ENCODE measurements at places on chromosomes 1 and 21.
A peak's percentile ranks its signal among the peaks of the same experiment; 100 is the strongest.

GRCh38 chr1:75092141-75092540, 42.0 kb upstream of the LHX8 start:
- DNase-seq: no peak

- peak; percentile 63 for DNase-seq
These were observed 12.8 kb downstream of the PPFIA4 start for GRCh38 chr1:203038891-203039608.

DNA sequence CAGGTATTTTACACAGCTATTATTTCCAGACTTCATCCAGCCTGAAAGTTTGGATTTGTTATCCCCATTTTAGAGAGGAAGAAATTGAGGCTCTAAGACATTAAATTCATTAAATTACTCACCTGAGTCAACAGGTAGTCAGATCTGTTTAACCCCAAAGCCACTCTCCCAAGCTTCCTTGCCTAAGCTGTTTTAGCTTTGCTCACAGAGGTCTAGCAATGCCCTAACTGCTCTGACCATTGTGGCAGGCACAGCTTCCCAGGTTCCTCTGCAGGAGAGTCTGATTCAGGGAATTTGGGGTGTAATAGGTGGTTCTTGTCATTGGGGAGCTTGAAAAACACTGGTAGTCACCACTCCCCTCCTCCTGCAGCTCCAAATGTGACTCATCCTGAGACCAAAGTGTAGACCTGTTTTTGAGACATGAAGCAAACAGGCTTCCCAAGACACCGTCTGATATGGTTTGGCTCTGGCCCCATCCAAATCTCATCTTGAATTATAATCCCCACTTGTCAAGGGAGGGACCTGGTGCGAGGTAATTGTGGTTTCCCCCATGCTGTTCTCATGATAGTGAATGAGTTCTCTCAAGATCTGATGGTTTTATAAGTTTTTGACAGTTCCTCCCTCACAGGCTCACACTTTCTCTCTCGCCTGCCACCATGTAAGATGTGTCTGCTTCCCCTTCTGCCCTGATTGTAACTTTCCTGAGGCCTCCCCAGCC, 142.8 kb upstream of the DNAH14 start:
- DNase-seq: no peak

DNA sequence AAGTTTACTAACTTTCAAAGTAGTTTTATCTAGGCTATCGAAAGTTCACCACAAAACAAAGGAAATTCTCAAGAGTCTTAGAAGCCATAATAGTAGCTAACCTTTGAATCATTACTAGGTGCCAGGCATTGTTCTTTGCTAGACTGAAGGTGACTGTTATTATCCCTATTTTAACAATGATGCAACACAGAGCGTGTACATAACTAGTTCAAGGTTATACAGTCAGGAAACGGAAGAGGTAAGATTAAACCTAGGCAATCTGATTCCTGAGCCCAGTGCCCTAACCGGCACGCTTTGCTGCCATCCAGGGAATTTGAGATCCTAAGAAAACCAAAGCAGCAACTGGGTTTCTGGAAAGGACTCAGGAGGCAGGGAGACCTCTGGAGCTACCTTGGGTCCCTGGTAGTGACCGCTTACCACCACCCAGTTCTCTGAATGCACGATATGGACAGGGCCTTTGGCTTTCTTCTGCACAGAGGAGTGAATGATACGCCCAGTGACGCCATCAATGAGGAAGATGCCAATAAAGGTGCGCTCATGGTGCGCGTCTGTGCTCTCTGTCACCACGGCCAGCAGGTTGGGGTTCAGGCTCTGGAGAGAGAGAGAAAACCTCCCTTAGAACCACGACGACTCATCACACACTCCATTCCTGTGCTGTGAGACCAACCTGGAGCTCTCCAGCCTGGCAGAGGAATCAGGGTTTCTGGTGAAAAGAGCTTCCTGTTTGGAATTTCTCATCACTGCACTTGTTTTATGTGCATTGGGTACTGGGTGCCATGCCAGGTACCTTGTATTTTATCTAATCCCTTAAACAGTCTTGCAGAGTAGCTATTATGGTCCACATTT, 13.1 kb upstream of the UBR4 start:
- no peak for DNase-seq

DNA sequence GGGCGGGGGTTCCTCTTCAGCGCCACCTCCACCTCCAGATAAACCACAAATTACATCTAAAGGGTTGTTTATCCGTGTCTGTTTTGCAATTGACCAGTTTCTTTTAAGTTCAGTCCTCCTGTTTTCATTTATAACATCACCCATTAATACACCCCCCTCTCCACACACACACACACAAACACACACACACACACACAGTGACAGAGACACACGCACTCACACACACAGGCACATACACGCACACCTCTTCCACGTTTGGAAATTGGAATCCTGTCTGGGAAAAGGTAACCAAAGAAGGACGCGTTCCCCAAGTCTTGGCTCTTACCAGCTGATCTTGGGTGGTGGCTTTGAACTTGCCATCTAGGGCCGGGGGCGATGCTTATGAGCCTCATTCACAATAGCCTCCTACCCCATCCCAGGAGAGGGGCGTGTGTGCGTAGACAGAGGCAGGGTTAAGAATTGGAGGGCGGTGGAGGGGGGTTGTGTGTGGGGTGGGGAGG, 442 bp upstream of the CSMD2 start:
- DNase-seq: no peak

- no peak for DNase-seq
These were observed 48.8 kb upstream of the LRRC8D start for GRCh38 chr1:89771991-89772560.

GRCh38 chr1:150562446-150563339, 13.5 kb downstream of the ADAMTSL4 start:
- no peak for DNase-seq

DNA sequence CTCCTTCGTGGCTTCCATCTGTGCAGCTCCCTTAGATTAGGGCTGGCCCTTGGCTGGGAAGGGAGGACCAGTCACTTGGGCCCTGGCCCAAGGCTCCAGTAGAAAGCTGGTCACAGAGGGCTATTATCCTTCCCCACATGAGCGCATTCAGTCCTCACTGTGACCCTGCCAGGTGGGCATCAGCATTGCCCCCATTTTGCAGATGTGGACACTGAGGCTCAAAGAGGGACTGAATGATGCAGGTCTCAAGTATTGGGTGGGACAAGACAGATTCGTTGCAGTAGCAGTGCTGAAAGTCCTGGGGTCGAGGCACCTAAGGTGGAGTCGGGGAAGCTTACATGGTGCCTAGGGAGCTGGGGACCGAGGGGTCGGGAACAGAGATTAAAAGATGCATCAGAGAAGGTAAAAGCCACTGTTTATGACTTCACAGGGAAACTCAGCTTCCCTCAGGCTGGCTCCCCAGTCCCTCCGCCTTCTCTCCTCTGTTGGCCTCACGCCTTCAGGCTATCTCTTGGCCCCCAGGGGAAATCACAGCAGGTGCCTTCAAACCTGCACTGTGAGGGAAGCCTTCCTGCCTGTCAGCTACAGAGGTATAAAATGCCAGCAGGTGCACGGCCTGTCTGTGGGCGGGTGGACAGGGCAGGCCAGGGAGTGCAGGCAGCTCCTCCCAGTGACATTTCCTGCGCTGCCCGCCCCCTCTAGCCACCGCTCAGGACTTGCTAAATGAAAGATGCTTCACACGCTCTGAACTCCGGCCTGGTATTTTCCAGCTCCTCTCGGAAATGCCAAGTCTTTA, 178.4 kb downstream of the GRIK3 start:
- no peak for DNase-seq

DNA sequence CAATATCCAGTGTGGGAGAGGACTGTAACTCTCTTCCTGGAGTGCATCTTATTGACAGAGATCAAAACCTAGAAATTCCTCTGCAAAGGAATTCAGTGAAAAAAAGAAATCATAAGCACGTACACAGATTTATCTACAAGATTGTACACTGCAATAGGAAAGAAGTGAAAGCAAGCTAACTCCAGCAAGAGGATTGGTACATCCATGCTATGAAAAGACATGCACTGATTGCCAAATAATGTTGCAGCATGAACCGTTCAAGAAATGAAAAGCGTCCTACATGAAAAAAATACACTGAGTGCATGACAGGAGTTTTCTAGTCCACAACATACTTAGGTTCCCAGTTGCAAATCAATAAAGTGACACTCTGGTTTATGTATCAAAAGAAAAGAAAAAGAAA, 1.9 kb upstream of the MGST3 start:
- DNase-seq: no peak

DNA sequence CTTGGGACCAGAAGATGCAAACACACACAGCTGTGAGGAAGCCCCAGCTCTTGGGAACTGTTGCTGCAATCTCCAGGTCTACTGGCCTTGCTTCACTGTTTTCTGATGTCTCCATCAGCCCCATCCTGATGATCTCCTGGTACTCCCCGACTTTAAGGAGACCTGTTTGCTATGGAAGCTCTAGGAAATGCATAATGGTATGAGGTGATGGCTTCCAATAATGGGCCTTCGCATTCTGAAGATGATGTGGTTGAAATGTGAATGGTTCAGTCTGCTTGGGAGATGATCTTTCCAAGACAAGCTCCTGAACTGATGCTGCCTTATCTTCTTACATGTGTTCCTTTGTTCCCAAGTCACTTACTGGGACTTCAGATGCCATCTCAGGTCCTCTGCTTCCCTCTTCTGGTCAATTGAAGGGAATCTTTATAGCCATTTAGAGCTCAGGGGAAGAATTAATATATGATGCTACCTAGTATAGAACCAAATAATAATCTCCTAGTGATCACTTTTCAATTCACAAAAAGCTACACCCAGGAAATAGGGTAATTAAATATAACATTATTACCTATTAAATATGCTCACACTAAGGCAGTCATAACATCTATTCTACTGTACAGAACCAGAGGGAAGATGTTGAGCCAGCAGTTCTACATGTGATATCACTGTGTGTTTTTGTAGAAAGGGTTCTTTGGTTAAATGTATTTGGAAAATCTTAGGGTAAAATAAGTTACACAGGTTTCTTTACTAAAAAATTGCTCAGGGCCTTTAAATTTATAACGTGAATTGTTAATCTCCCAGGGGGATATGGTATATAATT, 73.9 kb upstream of the VTCN1 start:
- DNase-seq: peak; percentile 53

- DNase-seq: no peak
These were observed 81.2 kb downstream of the ADCY10 start for GRCh38 chr1:167832693-167833092.

GRCh38 chr1:226061068-226061840, 1.3 kb upstream of the H3-3A start:
- peak; percentile 18 for DNase-seq

DNA sequence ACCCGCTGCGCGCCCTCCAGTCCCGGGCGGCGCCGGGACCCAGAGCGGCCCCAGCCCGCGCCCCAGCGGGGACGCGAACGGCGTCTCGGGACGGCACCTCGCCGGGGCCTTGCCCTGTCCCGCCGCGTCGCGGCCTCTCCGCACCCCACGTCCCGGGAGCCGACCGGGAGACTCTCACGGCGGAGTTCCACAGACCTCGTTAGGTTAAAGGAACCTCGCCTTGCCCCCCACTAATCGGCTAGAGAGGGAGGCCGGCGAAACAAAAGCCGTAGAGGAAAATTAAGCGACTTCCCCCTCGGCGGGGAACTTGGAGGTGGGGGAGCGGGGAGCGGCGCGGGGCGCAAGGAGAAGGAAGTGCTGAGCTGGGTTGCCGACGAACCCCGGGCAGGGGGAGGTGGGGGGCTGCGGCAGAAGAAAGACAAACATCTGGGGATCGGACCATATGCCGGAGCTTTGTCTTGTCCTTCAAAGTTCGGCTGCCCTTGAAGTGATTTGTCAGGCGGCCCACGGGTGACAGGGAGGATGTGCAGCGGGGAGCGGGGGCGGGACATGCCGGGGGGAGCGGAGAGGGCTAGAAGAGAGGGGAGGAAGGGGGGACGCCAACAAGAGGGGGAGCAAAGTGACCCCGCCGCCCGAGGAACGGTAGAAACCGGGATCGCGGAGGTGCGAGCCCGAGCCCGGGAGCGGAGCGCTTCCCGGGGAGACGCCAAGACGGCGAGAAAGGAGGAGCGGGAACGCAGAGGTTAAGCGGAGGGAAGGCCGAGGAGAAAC, 120.0 kb upstream of the RRP15 start:
- peak; percentile 8 for DNase-seq

DNA sequence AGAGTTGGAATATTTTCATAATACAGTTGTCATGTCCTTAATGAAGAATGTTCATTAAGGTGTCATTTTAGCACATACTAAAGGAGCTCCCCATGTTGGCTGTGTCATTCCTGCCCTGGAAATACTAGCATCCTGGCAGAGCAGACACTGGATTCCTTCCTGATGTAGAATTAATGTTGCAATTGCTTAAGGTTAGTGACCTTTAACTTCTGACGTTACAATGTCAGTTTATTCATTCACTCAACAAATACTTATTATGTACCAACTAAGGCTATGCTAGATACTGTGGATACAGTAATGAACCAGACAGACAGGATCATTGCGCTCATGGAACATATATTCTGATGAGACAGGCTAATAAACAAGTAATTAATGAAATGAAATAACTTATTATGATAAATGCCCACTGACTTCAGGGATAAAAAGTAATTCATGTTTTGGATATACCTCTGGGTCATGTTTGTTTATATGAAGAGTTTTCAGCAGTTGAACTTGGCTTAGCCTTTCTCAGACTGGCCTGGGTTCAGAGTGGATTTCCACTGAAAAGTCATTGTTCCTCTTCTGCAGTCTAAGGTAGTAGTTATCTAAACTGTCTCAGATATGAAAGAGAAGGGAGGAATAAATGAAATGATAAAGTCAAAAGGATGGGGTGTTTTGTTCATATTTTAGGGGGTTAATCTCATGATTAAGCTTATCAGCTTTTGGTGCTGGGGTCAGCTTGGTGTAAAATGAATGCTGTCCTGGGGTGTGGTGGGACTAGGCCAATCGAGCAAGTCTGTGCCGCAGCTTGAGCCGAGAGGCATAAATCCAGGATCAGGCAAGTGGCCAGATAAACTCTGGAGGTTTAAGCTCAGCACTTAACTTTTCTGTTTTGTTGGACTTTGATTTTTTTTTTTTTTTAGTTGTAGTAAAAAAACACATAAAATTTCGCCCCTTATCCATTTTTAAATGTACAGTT, 43.3 kb upstream of the KCNQ4 start:
- no peak for DNase-seq

- DNase-seq: no peak
These were observed 151.6 kb downstream of the CNIH3 start for GRCh38 chr1:224767676-224768075.

DNA sequence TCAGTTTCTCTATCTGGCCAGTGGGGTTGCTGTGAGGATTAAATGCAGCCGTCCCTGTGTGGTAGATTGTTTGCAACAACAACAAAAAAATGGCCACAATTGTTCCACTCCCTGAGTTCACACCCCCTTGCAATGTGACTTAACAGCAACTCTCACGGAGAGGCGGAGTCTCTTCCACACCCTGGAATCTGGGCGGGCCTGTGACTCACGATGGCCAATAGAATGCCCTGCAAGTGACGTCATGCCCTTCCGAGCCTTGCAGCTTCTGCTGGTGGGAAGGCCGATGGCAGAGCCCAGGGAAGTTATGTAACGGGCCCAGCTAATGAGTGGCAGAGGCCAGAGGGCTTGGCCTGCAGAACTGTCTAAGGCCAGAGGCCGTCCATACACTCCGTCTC, 87.9 kb downstream of the RIPK4 start:
- DNase-seq: peak; percentile 100

DNA sequence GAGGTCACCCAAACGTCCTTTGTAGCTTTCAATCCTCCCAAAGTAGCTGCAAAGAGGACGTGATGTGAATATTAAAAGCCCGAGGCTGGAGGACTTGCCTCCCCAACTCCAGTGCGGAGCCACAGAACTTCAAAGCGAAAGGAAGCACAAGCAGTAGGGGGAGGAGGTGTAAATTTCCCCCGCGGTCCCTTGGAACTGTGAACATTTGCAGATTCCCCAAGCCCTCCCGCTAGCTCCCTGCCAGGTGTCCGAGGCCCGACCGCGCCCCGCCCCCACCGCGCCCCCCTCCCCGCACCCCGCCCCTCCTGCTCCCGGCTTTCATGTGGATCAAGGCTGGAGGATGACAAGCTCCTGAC, 41.5 kb upstream of the HAO2 start:
- DNase-seq: no peak
